ENCODE measurements at places on chromosomes 5 and 9. TPM values are rescaled to one million over a fixed set of nuclear protein-coding genes. Genes with fewer than 3 reads are reported as not detected.

The FXN gene
- total RNA-seq, result 14.6 TPM

DNA sequence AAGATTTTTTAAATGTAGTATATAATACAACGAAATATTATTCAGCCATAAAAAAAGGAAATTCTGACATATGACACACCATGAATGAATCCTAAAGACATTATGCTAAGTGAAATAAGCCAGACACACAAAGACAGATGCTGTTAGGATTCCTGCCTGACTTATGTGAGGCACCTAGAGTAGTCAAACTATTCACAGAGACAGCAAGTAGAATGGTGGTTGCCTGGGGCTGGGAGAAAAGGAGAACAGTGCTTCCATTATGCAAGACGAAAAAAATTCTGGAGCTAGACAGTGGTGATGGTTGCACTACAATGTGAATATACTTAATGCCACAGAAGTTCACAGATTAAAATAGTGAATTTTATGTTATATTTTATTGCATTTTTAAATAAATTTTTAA is 66.8 kb downstream of the SPOCK1 start:
- DNase-seq, result no peak

- DNase-seq, result no peak
Observed at GRCh38 chr9:121718084-121718483, 66.7 kb downstream of the DAB2IP start.

- no peak for DNase-seq
Observed at GRCh38 chr5:133934822-133935666, 33.4 kb downstream of the C5orf15 start.

DNA sequence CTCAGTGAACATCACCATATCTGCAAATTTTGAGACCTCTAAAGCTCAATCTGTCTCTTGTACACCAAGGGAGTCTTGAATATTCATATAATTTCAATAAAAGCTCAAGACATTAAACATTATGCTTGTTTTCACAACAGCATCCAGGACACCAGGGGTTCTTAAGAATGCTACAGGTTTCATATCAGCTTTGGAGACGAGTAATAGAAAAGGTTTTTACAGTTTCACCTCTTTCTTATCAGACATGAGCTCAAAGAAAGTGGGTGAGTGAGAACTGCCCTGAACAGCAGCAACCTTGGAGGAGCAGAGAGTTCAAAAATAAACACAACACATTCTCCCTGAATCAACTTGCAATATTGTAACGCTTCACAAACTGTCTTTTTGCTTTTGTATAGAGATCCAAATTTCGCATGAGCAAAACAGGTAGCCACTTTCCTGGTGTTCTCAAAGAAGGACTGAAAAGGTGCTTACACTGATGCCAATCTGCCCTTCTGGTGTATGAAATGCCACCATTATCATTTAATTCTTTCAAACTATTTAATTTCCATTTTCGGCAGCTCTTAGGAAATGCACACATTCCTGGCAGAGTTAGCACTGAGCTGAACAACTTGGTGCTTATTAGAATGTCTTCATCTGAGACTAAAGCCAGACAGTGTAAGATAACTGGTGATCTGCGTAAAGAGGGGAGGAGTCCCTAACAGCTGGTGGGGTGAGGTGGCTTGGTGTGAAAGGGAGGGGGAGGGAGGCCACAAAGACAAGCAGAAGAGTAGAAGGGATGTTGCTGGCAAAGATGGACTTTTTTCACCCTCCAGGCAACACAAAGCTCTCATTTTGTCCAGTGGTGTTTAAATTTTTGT is 535.3 kb downstream of the PDE4D start:
- no peak for DNase-seq

GRCh38 chr9:137411645-137412380 is 11.1 kb downstream of the EXD3 start:
- peak; percentile 71 for DNase-seq

All from activated T-cell treated with anti-CD3 and anti-CD28 coated beads, Interleukin-2, amount 50 U/mL, for 72 hours (primary cell).